ENCODE measurements at places on chromosomes 1 and 21.

DNA sequence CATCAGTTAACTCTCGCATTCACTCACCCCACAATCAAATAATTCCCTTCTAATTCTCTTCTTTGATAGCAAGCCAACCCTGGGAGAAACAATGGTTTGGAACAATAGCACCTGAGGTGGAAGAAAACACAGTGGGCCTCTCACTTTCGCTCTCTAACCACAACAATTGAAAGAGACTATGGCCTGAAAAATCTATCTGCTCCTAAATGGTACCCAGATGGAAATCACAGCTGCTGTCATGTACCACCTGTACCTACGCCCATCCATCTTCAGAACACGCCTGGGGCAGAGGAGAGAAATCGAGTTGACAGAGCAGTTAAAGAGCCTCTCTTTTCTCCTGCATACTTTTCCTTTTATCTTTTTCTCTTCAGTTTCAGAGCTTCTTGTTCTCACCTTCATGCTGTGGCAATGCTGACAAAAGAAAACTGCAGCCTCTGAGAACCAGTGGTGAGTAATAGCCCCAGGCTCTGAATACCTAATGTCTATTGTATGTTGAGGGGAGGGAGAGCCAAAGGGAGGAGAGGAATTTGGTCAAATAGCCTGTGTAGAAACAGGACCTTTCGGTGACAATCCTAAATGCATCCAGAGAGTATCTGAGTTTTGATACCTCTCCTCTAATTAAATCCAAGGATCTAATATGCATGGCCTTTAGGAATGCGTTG lies 57.7 kb downstream of the ZC3H11B start:
- DNase-seq = no peak

DNA sequence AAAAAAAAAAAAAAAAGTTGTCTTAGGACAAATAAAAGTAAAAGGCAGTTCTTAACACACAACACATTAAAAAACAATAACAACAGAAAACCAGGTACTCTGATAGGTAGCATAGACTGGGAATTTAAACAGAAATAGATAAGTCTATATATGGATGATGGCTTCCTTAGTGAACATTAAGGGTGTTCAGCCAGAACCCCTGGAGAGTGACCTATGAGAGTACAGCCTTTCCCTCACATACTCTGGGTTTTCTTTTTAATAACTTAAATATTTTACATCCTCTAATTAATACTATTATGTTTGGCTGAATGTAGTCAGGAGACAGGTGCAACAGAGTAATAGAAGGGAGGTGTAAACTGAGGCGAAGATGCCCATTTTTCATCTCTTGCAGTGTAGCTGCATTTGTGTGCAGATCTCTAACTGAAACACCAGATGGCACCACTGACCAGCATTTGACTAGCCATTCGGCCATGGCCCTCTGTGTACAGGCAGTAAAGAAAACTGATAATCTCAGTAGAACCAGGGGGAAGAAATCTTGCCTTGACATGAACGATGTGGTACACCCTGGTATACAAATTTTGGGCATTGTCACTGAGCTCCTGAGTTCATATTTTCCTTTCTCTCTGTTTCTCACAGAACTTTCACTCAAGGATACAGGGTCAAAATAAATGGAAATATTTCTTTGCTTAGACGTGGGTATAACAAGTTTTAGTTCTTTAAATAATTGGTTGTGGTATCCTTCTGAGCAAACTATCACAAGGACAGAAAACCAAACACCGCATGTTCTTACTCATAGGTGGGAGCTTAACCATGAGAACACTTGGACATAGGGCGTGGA lies 7.6 kb downstream of the TTF2 start:
- no peak for DNase-seq

DNA sequence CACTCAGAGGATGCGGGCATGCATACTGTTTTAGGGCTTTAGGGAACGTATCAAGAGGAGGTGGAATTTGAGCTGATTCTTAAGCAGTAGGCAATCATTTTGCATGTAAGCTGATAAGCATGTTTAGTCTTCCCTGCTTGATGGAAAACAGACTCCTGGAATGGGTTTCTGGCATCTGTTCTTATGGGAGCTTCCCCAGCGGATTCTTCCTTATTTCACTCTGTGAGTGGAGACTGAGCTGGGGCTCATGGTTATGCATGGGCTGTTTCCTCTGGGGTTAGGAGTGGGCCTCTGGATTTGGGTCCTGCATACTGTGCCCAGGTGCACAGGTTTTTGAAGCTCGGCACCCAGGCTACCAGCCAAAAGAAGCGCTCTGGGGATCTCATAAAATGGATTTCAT lies 93.4 kb downstream of the DIRAS3 start:
- no peak for DNase-seq

GRCh38 chr21:34112316-34113033 lies 39.1 kb downstream of the MRPS6 start:
- no peak for DNase-seq

GRCh38 chr1:168121401-168122011 lies 15.2 kb downstream of the GPR161 start:
- DNase-seq = no peak

GRCh38 chr21:15363921-15364320 lies 299.1 kb upstream of the NRIP1 start:
- no peak for DNase-seq

- no peak for DNase-seq
Measured at GRCh38 chr1:143691400-143691891, 280.3 kb downstream of the FAM72C start.

DNA sequence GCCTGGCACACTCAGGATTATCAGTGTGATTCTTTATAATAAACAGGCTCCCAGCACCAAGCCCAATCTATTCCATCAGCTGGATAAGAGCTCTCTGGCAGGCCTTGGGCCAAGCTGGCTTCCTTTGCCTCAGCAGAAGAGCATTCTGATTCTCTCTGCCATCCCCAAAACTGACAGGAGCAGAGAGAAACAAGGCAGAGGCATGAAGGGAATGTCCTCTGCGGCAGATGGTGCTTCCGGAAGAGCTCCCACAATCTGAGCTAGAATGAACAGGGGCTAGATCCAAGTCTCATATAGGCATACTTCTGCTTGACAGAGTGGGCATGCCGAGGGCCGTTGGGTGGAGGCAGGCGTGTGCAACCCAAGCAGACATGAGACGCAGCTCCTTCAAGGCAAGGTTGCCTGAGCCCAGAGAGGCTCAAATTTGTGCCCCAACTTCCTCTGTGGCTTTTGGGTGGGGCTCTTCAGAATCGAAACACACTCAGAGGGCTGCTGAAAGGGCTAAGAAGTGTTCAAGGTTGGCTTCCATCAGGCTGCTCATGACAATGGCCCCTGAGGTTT lies 4.0 kb downstream of the CAPN2 start:
- peak; percentile 39 for DNase-seq

GRCh38 chr1:204360314-204360713 lies 585 bp upstream of the PLEKHA6 start:
- no peak for DNase-seq

DNA sequence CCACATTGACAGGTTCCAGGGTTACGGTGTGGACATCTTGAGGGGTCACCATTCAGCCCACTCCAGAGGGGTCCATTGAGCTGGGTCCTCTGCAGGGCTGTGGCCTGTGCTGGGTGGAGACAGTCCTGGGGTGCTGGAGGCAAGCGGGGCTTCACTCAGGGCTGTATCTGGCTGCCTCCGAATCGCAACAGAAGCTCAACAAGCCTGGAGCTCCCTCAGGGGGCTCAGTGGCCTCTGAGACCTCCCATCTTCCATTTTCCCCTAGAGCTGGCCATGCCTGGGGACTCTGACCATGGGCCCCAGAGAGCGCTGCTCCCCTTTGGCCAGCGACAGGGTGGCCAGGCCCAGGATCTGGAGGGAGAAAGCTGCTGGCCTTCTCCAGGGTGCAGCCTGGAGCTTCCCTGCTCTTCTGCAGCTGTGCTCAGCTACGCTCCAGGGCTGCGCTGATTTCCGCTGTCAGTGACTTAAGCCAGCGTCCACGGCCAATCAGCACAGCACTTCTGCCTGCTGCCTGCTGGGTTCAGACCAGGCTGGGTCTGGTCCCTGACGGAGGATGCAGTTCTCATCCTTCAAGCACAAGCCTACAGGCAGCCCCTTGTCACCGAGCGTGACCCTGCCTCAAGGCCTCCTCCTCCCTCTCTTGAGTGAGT lies 45.0 kb upstream of the ADARB1 start:
- no peak for DNase-seq

GRCh38 chr21:27954543-27955165 lies 987.8 kb upstream of the ADAMTS5 start:
- DNase-seq = no peak

- DNase-seq = no peak
Measured at GRCh38 chr1:227175611-227176010, 142.7 kb downstream of the CDC42BPA start.

GRCh38 chr1:187943606-187944403 lies 1115.1 kb downstream of the PLA2G4A start:
- DNase-seq = no peak

- no peak for DNase-seq
Measured at GRCh38 chr1:8589571-8589970, 227.9 kb downstream of the RERE start.

DNA sequence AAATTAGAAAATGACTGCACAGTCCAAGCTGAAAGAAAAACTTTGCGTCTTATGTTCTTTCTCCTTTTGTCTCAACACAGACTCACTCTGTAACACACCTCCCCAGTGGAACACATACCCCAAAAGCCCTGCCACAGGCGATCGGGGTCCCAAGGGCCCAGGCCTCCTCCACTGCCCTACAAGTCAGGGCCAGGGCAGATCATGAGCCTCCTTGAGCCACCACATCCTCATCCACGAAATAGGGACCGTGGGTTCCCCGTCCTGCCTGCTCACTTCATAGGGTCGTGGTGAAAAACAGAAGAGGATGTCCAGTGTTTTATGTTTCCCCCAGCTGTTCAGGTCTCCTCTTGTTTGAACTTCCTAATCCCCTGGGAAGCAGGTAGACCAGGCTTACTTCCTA lies 116.7 kb downstream of the KCNN3 start:
- no peak for DNase-seq

GRCh38 chr1:241600496-241600901 lies 39.7 kb downstream of the CHML start:
- no peak for DNase-seq

DNA sequence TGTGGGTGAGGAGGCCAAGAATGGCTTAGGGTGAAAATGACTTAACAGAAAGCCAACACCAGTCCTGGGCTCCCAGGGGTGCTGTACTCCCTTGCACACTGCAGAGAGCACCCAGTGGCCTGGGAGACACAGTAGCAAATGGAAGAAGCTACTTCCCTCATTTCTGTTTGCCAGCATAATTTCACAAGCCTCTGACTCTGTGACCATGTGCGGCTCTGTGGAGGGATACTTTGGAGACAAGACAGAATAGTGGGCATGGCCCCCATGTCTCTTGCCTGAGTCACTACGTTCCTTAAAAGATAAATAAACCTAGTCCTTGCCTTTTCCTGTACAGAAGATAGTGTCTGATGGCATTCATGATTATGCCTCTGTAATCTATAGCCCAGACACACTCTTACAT lies 38.1 kb downstream of the TRIM62 start:
- no peak for DNase-seq

- no peak for DNase-seq
Measured at GRCh38 chr1:24769656-24770651, 24.7 kb downstream of the CLIC4 start.

- DNase-seq = no peak
Measured at GRCh38 chr1:35655196-35655595, 13.9 kb upstream of the PSMB2 start.

DNA sequence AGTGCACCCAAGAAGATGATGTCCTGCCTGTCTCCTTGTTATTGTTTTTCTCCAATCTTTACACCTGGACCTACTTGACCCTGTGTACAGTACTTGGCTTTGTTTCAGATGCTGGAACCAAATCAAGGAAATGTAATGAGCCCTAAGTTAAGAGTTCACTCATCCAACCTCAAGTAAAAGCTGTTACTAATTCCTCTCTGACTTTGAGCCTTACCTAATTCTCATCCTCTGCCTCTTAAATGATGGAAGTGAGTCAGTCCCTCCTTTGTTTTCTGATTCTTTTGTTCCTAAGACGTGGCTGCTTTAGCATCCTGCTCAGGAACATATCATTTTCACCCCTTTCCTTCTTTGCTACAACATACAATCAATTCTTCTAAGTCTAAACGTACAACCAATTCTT lies 15.3 kb upstream of the PLA2G4A start:
- DNase-seq = no peak

- no peak for DNase-seq
Measured at GRCh38 chr1:147214325-147214724, 10.8 kb downstream of the FMO5 start.

DNA sequence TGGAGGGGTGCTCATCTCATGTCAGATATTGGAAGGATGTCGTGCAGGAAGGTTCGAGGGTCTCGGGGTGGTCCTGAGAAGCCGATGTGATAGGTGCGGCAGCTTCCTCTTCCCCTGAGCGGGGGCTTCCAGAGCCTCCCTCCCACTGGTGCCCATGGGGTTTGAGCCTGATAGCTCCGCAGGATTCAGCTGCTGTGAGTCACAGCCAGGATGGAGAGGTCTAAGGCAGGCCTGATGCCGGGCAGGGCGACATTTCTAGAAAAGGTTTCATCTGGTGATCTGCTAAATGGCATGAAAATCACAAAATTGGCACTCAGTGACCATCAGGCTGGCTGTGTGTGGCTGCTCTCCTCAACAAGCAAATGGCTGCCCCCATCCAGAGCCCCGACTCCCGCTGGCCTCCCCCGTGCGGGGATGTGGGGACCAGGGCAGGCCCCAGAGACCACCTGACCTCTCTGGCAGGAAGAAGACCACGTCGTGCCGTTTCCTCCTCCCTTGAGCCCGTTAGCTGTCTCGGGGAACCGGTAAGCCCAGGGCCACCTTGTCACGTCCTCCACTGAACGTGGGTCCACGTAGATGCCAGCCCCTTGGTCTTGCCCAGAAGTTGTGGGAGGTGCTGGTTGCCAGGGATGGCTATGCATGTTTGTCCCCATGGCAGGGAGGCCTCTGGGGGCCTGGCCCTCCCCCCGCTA lies 66.1 kb downstream of the SKI start:
- no peak for DNase-seq

DNA sequence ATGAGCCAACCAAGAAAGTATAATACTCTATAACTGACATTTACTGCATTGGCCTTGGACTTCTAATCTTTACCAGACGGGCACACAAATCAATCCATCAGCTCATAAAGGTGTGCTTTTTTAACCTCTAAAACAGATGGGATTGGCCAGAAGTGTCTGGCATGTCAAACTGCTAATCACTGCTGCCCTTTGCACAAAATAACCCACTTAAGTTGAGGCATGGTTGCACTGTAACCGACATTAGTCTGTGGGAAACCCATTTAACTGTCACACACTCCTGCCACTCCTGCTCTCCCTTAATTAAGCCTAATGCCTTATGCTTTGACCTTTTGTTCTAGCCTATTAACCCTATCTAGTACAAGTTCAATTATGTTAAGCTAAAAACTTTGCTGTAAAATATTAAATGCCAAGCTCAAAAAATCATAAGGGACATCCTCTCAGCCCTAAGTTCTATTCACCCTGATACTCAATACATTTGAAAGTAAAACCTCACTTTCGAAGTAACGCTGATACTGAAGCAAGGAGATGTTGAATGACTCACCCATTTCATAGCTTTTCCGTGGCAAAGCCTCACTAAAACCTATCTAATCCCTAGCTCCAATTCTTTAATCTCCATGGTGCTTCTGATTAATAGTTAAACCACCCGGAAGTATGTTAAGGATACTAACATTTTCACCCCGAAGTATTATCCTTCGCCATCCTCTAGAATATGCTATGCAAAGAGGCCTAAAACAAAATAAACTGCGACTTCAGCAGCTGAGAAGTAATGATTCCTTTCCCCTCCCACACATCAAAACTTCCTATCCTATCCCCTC lies 12.9 kb downstream of the NRIP1 start:
- DNase-seq = no peak
